Lower lobe of right lung (tissue), 2 donors: ENCODE measurements at places on chromosomes 4 and X. TPM values are rescaled to one million over a fixed set of nuclear protein-coding genes. Genes with fewer than 3 reads are reported as not detected.

The VSIG4 gene
- total RNA-seq: 569 TPM

- H3K4me1 ChIP-seq: no peaks in the 10 kb centered on the region
- no peak overlapping the region for H3K27ac ChIP-seq
- no peaks in the 10 kb centered on the region for H3K36me3 ChIP-seq
- no peaks in the 10 kb centered on the region for H3K27me3 ChIP-seq
- no peak for DNase-seq
Measured at GRCh38 chr4:119897260-119897659, 169.4 kb downstream of the MAD2L1 start.

DNA sequence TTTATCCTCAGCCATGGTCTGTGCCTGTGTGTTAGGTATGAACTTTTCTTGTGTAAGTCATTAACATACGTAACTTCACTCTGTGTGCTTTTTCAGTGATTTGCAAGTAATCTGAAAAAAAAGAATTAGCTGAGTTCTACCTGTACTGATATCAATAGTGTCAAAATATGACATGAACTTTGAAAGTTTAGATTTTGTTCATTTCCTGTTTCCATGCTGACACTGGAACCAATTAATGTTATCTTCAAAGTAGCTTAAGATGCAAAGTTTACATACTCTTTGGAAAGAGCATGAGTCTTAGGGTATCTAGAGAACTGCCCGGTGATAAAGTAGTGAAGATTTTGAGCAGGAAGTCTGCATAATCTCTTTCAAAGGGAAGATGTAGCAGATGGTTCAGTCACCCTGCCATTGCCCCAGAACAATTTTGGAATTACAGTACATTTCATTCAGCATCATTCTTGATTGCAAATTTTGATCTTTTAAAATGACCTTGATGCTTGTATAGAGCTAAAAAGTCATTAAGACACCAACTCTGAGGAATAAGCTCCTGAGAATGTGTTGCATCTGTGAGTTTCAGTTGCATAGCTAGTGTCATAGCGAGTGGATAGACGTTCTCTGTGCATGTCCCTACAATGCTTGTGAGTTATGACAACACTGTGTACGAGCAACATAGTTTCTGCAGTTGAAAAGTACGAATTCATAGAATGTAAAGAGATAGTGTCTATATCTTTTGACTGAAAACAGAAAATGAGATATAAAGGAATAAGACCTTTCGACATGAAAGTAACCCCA is 130.5 kb downstream of the PTTG2 start:
- no peak overlapping the region for H3K4me3 ChIP-seq
- H3K27ac ChIP-seq: no peak overlapping the region
- H3K4me1 ChIP-seq: no peaks in the 10 kb centered on the region
- H3K27me3 ChIP-seq: no peaks in the 10 kb centered on the region

The TLR8 gene
- total RNA-seq: 35.4 TPM

DNA sequence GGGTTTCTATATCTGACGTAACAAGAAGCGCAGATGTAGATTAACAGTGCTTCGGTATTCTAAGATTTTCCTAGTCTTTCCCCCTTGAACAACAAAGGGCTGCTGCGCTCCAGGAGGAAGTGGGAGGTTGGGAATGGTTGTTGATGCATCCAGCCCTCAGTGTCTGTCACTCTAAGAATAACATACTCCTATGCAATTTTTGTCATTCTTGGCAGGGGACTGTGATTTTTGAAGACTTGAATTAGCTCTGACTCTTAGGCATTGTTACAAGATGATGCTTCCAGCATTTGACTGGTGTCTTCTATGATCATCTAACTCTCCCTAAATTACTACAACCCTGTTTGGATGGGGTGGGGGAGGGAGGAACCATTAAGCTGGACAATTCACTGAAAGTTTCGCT is 394.2 kb downstream of the ARHGAP24 start:
- H3K4me3 ChIP-seq: no peak overlapping the region
- H3K4me1 ChIP-seq: no peaks in the 10 kb centered on the region
- no peaks in the 10 kb centered on the region for H3K27me3 ChIP-seq
- DNase-seq: no peak
